Amniotic epithelial cell (primary cell): ENCODE measurements at places on chromosomes 13 and 19.

GRCh38 chr19:42206871-42207755 lies 10.4 kb downstream of the DEDD2 start:
- DNase-seq = no peak

GRCh38 chr13:39282400-39282972 lies 244.2 kb downstream of the NHLRC3 start:
- DNase-seq = no peak

DNA sequence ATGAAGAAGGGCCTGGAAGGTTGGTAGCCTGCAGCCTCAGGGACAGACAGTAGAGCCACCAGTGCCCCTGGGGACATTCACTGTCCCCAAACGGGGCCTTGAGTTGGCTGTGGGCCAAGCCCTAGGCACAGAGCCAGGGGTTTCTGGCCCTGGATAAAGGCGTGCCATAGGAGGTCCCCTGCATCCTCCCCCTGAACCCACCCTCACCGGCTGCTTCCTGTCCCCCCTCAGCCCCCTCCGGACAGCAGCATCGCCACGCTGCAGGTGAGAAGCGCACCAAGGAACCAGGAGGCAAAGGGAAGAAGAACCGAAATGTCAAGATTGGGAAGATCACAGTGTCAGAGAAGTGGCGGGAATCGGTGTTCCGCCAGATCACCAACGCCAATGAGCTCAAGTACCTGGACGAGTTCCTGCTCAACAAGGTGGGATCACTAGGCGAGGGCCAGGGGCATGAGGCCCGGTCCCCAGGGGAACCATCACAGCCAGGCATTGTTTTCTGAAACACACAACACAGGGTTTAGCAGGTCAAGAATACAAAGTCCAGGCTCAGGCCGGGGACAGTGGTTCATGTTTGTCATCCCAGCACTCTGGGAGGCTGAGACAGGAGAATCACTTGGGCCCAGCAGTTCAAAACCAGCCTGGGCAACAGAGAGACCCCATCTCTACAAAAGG lies 14.6 kb upstream of the USE1 start:
- no peak for DNase-seq

- no peak for DNase-seq
These were observed 65.0 kb downstream of the MTUS2 start for GRCh38 chr13:28885181-28885580.

- DNase-seq = no peak
These were observed 88.4 kb downstream of the RXFP2 start for GRCh38 chr13:31827707-31828106.

DNA sequence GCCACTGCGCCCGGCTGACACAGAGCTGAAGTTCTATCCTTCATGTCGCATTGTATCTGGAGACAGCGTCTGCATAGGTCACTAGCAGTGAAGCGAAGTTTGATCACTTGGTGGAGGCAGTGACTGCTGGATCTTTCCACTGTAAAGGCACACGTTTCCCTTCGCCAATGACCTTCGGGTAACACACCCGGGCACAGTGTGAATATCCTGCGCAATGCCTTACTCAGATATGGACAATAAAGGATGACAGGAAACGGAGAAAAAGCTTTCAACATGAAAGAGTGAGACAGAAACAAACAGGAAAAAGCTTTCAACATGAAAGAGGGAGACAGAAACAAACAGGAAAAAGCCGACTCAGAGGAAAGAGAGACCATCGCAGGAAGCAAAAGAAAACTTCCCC lies 17.1 kb downstream of the ARL11 start:
- no peak for DNase-seq

GRCh38 chr19:45361608-45362007 lies 8.8 kb downstream of the ERCC2 start:
- DNase-seq = no peak
